Type B pancreatic cell (in vitro differentiated cells): ENCODE measurements at places on chromosomes 2 and 18. TPM values are rescaled to one million over a fixed set of nuclear protein-coding genes. Genes with fewer than 3 reads are reported as not detected.

The SLC11A1 gene
- total RNA-seq: 0.39 and 0.64 TPM in 2 replicates

The NEB gene
- total RNA-seq: 1.6 and 5.0 TPM in 2 replicates

The TMEM182 gene
- 4.2 and 5.8 TPM in 2 replicates for total RNA-seq

DNA sequence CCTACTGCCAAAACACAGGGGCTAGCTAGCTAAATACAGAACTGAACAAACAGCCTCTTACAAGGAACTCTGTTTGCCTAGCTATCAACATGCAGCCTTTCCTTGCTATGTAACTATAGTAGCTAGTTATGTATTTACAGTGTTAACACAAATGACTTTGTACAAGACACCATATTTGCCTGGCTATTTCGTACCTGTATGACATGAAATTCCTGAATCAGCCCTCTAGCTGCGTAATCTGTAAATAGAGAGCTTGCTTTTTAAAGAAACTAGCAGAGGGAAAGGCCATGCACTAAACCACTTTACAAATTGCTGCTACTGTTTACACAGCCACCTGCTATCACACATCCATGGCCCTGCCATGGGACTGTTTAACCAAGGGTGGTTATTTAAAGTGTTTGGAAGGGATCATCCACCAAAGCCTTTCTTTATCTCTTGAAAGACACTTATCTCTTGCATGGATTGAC is 248.7 kb downstream of the TFCP2L1 start:
- DNase-seq: no peak

GRCh38 chr2:85789271-85789670 is 35.5 kb downstream of the ATOH8 start:
- DNase-seq: no peak

DNA sequence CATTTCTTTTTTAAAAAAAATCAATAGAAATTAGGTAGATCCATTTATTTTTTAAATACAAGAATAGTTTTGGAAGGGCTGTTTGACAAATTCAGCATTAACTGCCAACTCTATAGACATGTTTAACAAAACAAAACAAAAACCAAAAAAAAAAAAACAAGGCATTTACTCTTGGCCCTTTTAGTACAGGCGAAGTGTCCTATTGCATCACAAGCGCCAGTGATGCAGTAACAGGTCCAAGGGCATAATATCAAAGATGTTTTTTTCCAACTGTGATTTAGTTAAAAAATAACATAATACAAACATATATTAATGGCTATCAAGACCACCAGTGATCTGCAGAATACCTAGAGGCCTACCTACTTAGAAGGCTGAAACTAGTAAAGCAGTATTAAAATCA is 55.3 kb downstream of the XDH start:
- DNase-seq: no peak

GRCh38 chr2:64751286-64752260 is 97.9 kb upstream of the SERTAD2 start:
- DNase-seq: no peak

DNA sequence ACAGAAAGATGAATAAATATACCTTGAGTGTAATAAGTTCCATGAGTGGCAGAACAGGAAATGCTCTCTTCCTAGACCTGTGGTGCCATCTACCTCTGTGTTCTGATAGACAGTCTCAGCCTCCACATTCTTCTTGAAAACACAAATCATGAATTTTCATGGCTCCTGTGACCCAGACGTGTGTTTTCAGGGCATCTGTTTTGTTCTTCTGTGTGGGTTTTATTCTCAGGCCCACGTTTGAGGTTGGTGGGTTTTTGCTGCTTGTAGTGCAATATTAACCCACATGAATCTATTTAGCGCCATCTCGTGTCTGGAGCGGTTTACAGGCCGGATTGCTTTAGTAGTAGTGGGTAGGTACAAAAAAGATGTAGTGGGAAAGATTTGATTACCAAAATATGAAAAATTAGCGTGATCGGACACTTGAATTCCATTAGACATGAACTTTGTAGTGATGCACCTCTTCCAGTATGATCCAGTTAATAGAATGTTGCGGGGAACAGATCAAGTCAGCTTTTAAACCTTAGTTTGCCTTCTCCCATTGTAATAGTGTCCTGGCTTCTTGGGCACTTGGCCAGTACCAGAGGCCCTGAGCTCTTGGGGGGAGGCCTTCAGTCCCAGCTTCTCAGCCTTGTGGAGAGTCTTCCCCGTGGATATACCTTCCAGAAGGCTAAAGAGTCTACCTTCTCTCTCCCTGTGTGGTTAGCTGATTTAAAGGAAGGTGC is 256.5 kb downstream of the TPGS2 start:
- DNase-seq: no peak
